ENCODE measurements at places on chromosomes 5 and 9.

- no peak for DNase-seq
Measured at GRCh38 chr9:16449076-16449730, 421.3 kb downstream of the BNC2 start.

DNA sequence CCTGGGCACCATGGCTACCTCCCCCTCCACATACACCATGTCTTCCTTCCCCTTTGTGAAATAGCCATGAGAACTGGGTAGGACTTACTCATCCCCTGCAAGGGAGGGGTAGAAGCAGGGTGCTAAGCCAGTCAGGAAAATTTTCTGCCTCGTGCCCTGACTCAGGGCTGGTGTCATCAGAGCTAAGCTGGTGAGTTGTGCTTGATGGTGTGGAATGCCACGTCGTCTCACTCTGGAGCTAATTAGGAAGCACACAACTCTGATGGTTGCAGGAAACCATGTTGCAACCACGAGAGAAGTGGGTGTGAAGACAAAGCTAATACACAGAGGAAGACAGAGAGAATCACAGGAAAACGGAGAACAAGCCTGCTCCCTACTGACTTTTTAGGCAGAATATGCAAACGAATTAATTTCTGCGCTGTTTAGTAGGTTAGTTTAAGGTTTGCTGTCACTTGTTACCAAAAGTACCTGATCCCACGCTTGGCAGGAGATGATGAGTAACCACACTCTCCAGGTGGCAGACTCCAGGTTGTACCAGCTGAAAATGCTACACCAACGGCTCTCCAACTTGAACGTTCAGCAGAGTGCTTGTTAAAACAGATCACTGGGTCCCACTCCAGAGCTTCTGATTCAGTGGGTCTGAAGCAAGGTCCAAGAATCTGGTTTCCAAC lies 54.5 kb downstream of the STK10 start:
- DNase-seq, result no peak

- DNase-seq, result no peak
Measured at GRCh38 chr9:104850786-104851545, 77.0 kb downstream of the ABCA1 start.

- no peak for DNase-seq
Measured at GRCh38 chr5:17157294-17157693, 60.1 kb upstream of the BASP1 start.

DNA sequence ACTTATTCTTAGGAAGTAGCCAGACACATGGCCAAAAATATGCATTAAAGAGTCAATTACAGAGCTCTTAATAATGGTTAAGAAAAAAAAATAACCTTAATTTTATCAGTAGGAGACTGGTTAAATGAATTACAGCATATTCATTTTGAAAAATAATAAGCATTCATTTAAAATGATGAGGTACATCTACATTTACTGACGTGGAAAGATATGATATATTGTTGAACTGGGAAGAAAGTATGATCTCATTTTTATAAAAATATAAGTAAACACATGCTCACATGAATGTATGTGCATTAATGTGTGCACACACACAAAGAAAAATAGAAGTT lies 250.3 kb downstream of the ENC1 start:
- no peak for DNase-seq

DNA sequence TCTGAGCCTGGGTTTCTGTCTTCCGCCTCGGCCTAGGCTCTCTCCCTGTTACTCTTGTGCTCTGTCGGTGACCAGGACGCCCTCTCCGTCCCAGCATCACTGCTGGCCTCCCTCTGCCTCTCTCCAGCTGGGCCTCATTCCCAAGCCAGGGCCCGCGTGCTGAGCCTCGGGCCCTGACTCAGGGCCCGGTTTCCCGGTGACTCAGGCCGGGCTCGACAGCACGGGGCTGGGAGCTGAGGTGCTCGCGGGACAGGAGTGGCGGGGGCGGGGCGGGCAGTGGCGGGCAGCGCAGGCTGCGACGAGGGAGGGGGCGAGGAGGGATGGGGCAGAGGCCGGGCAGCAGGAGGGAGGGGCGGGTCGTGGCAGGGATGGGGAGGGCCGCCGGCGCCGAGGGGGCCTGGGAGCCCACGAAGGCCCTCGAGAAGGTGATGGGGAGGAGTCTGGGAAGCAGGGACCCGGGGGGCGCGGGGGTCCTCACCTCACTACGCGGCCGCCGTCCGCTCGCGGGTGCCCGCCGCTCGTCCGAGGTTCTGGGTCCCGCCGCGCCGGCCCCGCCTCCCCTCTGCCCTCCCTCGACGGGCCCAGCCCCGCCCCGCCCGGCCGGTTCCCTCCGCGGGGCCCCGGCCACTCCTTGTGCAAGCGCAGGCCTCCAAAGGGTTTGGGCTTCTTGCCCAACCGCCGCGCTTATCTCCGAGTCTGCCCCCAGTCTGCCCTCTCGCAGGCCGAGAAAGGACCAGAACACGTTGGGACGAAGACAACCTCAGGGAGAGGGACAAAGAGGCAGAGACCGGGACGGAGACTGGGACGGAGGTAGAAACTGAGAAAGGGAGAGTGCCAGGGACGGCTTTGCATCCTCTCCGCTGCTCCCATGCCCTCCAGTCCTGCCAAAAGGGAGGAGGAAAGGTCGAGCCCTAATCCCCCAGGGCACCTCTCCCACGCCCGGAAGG lies at the start of gene ARAP3:
Gene ARAP3 (minus strand): TSS at position 536 of the 947 bp plus-strand sequence. CDS start 1,744 bp downstream, outside the sequence.
- DNase-seq, result no peak

DNA sequence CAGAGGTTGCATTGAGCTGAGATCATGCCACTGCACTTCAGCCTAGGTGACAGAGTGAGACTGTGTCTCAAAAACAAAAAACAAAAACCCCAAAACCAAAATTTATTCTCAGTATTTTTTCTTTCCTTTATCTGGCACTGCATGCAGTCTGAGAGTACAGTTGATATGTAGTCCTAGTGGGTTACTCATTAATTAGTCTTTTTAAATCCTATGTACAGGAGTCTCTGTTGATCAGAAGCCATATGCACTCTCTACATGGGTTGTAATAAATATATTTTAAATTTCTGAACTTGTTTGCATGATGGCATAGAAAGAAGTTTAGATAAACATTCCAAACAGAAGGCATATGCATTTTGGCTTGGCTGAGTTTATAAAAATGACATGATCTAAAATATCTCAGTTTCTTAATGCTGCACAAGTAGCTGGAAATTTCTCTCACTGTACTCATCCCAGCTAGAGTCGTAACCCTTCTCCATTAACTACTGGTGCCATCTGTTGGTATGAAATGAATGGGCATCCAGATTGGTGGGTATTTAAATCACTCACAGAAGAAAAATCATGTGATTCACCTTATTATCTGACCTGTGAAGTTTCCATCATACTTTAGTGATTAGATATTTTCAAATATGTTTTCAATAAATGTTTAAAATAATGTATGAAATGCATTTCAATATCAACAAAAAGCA lies 284.8 kb downstream of the CTNND2 start:
- no peak for DNase-seq

- no peak for DNase-seq
Measured at GRCh38 chr5:12936221-12936620, 1008.3 kb downstream of the DNAH5 start.

GRCh38 chr9:118170032-118170955 lies 466.1 kb downstream of the TLR4 start:
- DNase-seq, result no peak

DNA sequence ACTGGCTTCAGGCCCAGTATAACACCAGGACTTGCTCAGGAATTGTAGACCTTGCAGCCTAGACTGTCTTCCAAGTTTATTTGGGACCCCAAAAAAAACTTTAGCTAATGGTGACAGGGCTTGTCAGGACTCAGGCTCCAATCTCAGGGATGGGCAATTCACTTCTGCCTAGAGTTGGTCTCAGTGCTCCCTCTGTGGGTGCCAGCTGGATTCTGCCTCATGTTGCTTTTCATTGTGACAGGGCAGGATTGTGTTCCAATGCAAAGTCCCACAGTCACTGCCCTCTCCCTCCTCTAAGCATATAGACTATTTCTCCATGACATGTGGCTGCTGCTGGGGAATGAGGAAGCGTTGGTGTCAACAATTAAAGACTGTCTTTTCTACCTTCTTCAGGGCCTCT lies 174.7 kb downstream of the CYLC2 start:
- DNase-seq, result no peak

- no peak for DNase-seq
Measured at GRCh38 chr5:1107167-1108022, 4.5 kb downstream of the SLC12A7 start.
